Stimulated activated effector memory CD8-positive, alpha-beta T cell treated with anti-CD3 and anti-CD28 coated beads, Interleukin-12 subunit alpha, Interleukin-12 subunit beta, amount 100 ng/mL, for 72 hours (primary cell): ENCODE measurements at places on chromosomes 11 and 22.

- DNase-seq = no peak
Measured at GRCh38 chr11:27215471-27216269, 147.3 kb downstream of the CCDC34 start.

DNA sequence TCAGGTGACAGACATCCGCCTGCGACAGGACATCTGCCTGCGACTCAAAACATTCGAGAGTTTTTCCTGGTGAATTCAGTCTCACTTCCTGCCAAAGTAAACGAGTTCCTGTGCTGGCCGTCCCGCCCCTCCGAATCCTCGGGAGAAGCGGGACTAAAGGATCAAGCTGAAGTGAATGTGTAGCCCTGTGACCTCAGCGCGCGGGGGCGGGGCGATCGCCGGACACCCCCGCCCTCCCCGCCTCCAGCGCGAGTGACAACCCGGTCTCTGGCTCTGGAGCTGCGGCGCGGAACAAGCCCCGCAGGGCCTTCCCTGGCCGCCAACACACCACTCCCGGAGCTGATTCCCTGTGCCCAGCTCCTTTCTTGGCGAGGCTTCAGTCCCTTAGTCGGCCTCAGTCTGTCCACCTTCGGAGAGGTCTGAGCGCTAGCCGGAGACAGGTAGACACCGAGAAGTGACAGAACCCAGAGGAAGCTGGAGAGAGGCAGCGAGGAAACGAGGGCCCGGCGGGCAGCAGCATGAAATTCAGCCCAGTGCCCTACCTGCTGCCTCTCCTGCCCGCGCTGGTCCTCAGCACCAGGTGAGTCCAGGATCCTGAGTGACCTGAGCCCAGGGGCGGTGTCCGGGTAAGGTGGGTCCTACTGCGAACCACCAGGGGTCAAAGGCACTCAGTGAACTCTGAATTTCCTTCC lies 766.4 kb upstream of the LUZP2 start:
- no peak for DNase-seq

- no peak for DNase-seq
Measured at GRCh38 chr22:46455446-46455845, 82.0 kb downstream of the CELSR1 start.

GRCh38 chr11:116199182-116199581 lies 573.6 kb downstream of the BUD13 start:
- DNase-seq = no peak

DNA sequence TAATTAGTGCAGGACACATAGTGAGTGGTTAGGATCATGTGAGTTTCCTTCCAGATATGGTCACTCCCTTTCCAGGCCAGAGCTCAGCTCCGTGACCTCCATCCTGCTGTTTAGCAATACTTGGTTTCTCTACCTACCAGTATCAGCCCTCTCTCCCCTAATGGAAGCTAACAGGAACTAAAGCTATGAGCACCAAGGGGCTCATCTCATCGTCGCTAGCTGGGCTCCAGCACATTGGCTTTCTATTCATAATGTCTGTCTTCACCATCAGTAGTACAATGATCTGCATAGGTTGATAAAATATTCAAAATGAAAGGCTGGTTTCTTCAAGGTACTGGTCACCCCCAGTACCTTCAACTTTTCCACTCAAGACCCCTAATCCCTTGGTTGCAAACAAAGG lies 2.4 kb upstream of the GALNT18 start:
- no peak for DNase-seq

DNA sequence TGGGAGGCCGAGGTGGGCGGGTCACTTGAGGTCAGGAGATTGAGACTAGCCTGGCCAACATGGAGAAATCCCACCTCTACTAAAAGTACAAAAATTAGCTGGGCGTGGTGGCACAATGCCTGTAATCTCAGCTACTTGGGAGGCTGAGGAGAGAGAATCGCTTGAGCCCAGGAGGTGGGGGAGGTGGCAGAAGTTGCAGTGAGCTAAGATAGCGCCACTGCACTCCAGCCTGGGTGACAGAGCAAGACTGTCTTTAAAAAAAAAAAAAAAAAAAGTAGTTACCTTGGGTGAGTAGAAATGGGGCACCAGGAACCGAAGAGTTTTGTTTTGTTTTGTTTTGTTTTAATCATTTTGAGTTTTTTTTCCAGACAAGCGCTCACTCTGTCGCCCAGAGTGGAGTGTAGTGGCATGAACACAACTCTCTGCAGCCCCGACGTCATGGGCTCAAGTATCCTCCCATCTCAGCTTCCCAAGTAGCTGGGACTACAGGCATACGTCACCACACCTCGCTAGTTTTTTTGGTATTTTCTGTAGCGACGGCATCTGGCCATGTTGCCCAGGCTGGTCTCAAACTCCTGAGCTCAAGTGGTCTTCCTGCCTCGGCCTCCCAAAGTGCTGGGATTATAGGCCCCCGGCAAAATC lies 15.8 kb downstream of the THAP12 start:
- no peak for DNase-seq

GRCh38 chr11:116962108-116962507 lies 124.7 kb upstream of the APOA1 start:
- DNase-seq = no peak

DNA sequence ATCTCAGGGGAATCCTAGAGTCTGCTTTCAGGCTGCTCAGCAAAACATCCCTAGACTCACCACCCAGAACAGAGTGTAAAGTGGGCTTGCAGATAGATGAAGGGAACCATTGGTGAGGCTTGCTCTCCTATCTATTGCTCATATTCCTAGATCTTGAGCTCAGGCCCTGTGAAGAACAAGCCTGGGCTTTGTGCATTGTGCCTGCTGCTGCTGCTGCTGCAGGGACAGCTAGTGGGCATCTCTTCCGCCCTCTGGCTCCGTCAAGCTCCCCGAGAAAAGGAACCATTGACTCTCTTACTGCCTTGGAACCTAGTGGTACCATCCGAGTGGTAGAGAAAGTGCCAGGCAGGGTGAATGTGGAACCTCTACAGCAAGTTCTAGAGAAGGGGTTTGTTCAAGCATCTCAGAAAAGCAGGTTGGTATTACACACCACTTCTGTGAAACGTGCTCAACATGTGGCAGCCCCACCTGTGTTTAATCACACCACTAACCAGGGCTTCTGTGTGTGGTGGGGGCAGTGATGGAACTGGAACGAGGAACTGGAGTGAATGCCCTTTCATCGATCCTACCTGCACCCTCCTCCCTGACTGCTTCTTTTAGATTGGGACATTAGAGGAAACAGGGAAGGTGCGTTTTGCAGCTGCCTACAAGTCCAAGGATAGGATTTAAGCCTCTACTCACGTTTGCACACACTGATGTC lies 4.4 kb downstream of the BACE1-AS start:
- DNase-seq = no peak

- no peak for DNase-seq
Measured at GRCh38 chr11:72195518-72196270, 3.8 kb downstream of the FOLR1 start.

DNA sequence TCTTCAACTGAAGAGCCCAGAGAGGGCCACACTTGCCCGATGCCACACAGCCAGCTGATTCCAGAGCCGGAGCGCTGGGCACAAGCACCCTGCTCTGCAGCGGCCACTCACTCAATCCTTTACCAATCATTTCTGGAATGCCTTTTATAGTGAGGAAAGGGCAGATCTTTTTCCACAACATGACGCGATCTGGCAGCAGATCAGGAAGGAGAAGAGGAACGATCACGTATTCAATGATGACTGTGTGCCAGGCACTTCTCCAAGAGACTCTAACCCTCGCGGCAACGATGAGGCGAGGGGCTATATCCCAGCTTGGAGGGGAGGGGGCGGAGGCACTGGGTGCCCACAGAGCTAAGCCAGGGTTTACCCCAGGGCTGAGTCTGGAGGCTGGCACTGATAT lies 56.3 kb upstream of the TCF20 start:
- DNase-seq = no peak

DNA sequence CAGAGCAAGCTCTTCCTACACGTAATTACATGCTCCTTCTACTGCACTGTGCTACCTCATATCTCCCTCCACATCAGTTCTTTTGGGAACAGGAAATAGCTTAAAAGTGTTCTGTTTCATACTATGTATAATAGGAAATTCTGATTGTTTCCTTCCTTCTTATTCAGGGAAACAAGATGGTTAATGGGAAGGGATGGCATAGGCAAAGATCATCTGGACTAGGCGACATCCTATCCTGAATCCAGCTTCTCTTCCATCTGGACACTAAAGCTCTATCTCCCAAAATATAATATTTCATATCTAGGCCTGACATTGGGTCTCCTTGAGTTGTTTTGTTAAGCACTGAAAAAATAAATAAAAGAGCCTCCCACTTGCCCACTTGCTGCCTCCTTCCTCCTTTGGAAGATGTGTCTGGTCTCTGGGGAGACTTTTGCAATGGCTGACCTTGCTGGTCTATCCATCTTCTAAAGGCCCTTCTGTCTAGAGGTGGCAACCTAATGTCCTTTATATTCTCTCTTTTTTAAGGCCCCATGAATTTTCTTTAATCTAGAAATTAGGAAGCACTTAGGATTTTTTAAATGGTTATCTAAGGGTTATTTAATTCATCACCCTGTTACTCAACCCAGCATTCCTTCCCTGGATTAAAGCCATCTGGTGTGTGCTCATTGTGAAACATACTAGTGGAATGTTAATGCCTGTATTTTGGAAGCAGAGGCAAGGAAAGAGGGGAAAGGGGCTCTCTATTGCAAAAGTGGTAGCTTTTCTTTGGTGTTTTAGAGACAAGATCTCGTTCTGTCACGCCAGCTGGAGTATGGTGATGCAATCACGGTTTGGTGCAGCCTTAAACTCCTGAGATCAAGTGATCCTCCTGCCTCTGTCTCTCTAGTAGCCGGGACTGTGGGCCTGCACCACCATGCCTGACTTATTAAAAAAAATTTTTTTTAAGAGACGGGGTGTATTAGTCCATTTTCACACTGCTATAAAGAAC lies 20.6 kb downstream of the CLMP start:
- no peak for DNase-seq

- no peak for DNase-seq
Measured at GRCh38 chr11:105693075-105693759, 83.3 kb downstream of the GRIA4 start.

DNA sequence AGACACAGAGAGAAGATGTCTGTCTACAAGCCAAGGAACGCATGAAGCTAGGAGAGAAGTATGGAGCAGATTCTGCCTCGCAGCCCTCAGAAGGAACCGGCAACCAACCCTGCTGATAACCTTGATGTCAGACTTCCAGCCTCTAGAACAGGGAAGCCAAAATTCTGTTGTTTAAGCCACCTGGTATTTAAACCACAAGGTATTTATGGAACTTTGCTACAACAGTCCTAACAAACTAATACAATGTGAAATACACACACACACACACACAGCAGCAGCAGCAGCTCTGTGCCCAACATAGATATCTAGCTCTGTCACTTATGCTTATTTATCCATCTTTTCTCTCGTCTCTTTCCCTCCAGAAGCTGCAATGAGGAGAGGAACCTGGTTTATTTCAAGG lies 400.0 kb downstream of the ETS1 start:
- no peak for DNase-seq

- no peak for DNase-seq
Measured at GRCh38 chr11:122741613-122742300, 86.2 kb downstream of the UBASH3B start.

GRCh38 chr11:5398936-5399335 lies 15.3 kb downstream of the OR51M1 start:
- DNase-seq = no peak

DNA sequence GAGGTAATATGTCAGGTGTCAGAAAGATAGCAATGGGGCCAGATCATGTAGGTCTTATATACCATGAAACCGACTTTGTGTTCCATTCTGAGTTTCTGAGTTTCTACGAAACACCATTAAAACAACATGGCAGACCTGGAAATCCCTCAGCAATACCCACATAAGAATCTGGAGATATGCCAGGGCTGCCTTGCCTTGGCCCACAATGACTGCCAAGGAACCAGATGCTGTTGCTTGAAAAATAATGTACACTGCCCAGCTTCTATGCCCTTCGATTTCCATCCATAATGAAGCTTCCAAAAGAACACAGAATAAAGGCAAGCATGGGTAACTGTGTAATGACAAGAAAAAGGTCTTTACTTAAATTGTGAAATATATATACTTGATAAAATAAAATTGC lies 277.4 kb downstream of the SOX6 start:
- DNase-seq = no peak

DNA sequence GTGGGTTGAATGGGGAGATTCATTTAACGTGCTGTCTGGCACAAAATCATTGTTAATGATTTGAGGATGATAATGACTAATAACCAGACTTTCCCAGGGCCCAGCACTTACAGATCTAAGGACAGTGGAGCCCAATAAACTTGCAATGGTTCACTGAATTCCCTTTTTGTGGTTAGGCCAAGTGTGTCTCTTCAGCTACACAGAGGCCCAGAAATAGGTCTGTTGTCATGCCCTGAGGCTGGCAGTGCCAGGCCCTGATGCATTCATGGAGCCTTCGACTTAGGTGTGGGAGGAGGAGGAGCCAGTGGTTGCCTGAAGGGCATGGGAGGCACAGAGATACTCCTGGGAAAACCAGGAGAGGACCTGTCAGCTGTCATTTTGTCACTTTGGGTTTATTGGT lies 56.1 kb downstream of the KIAA1671 start:
- DNase-seq = no peak

- DNase-seq = peak; percentile 67
Measured at GRCh38 chr22:36470162-36470993, 11.1 kb downstream of the TXN2 start.

DNA sequence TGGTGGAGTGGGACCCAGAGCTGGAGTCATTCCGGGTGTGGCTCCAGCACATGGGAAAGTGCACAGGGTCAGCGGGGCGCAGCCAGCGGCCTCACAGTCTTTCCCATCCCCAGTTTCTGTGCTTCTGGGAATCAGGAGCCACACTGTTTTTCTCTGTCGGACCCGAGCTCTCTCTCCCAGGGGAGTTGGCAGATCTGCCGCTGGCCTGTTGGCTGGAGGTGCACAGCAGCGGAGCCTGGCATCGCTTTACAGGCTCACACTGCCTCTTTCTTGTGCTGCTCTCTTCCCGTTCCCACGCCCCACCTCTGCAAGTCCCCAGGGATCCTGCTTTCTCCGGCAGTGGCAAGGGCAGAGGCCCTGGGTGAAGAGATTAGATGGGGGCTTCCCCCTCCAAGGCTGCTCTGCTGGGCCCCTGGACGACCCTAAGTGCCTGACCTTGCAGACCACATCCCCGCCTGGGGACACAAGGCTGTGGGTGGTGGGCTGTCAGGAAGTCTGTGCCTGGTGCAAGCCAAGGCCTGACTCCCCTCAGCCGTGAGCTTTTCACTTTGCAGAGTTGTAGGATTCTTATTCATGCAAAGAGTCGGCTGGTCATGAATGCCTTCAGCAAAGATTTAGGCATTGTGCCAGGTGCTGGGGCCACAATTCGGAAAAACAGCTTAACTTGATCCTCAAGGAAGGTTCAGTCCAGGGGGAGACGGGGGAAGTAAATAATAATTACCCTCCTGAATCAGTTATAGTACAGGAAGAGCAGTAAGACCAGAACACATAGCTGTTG lies 116.3 kb downstream of the TIMP3 start:
- DNase-seq = no peak
